ENCODE measurements at places on chromosomes 5 and 9.

DNA sequence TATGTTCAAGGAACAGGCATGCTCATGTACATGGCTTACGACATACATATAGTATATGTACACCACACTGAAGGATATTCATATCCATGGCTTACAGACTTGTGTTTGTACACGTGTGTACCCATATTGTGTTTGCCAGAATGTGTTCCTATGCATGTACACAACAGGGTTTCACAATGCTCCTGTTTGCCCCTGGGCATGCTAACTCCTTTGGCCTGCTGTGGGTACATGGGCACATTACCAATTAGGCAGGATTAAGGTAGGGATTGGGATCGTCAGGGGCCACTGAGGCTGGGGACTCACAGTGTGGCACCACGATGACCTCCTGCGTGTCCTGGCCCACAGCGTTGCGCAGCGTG lies 26.2 kb downstream of the PDGFRB start:
- DNase-seq, result no peak

DNA sequence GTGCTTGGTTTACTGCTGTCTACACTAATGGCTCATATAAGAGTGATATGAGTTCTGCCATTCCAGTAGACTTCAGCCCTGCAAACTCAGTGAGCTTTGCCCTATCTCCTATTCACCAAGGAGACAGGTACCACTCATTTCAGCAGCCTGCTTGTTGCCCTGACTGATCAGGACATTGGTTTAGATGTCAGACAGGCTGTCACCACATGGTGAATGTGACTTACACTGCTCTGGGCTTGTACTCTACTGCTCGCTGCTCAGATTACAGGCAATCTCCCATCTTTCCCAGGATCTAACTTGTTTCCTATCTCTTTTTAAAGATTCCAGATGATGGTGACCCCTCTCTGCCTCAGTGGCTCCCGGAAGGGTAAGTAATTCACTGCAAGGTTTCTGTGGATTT lies 123.3 kb upstream of the RUSC2 start:
- DNase-seq, result no peak

DNA sequence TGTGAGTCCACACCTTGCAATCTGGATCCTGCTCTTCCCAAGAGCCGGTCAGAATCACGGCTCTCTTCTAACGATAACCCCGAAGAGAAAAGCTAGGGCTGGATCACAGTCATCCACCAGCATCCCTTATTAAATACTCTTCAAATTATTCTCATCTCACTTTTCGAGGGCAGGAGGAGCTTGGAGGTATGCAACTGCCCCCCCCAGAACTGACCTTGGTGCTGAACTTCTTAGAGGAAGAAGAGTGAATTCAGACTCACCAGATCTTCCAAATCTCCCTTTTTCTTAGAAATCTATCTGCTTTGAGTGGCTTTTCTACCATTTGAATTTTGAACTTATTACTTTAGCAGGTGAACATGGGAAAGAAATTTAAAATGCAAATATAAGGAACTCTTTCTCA lies 75.7 kb downstream of the MED10 start:
- no peak for DNase-seq

GRCh38 chr5:129104915-129105455 lies 10.4 kb downstream of the ISOC1 start:
- no peak for DNase-seq

DNA sequence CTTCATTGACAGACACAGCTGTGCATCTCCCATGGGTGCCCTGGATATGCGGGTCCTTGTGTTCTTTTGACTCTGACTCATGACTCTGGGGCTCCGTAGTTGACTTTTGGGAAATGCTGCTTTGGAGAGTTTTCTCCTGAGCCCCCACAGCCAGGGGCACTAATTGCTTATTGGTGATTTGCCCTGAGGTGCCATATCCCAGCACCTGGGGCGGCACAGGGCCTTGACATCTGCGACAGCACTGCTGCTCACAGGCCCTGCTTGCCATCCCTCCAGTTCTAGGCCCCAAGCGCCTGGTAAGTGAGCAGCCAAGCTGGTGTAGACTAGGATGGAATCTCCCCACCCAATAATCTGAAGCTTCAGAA lies 75.1 kb downstream of the AMBP start:
- DNase-seq, result no peak

DNA sequence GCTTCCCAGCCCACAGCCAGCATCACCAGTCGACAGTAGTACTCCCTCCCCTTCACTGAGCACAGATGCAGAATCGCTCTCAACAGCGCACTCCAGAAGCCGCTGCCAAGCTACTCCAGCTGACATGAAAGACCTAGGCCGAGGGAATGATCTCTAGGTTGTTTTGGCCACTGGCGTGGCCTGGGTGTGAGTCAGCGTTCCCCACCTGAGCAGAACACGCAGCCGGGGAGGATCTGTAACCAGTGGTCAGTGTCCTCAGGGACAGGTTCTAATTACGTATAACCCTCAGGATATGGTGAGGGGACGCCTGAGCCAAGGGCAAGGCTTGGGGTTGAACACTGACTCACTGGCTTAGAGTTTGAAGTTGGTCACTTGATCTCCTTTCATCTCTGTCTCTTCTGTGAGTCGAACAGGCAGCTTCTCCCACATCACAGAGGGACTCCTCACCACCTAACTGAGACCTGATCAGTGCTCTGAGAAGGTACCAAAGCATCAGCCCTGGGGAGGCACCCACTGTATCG lies 76.9 kb upstream of the IL17B start:
- no peak for DNase-seq

Data from HuH-7.5 (cell line).